Non-pigmented ciliary epithelial cell (primary cell): ENCODE measurements at places on chromosomes 3 and 15.

DNA sequence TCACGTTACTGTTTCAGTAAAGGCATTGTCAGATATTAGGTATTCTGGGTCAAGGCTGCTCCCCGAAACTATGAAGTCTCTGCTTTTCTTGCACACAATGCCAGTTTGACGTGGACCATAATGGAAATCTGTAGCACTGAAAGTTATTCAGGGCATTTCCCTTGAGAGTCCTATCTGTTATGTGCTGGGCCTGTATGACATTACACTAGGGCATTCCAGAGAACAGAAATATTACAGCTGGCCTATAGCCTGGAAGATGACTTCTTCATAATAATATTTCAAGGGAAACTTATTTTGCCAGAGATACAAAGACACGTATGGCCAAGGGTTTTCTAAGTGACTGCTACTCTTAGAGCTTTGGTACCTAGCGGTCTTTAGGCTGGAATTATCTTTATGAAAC lies 613.6 kb upstream of the CBLB start:
- peak; percentile 4 for DNase-seq

DNA sequence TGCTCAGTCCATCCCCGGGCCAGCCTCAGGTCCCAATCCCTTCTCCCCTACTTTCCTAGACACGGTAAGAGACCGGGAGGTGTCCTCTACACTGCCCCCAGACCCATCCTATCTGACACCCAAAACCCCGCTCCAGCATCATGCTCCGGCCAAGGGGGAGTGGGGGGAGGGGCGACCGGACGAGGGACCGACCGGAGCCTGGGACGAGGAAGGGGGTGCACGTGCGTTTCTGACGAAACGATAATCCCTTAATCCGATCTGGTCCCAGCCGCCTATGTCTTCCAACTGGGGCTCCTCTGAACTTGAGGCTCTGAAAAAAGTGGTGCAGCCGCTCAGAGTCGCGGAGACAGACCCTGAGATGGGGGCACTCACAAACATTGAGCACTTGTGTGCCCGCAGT lies 494 bp downstream of the CPLX3 start:
- DNase-seq, result no peak

GRCh38 chr15:52118969-52119749 lies 6.6 kb upstream of the BCL2L10 start:
- no peak for DNase-seq

DNA sequence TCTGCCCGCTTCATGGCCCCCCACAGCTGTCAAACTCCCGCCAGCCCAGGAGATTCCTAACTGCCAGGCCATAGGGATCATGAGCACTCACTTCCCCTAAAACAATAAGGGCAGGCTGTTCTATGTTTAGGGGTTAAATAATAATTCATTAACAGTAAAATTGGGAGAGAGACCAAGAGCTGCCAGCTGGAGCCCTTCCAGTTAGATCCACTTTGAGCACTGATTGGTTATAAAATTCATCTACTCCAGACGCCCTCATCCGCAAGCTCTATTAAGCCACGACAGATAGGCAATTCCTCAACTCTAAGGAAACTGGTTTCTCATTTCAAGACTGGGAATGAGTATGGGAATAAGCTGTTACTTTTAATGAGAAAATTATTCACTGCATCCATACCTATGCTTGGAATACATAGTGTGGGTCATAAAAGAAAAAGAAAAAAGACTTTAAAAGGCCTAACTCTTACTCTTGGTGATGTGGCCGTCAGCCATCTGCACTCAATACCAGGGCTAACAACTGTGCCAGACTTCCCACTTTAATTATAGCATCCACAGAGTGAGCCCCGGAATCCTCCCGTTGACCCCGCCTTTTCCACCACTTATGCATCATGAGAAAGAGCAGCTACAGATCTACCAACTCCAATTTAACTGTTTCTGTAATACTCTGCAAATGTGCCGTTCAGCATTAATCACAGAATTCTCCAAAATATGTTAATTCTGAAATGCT lies 44.5 kb downstream of the IL17RD start:
- DNase-seq, result no peak

GRCh38 chr15:62769604-62770003 lies 272.9 kb upstream of the TPM1 start:
- DNase-seq, result peak; percentile 81

- no peak for DNase-seq
These were observed 241.6 kb downstream of the NLGN1 start for GRCh38 chr3:173639098-173639497.

DNA sequence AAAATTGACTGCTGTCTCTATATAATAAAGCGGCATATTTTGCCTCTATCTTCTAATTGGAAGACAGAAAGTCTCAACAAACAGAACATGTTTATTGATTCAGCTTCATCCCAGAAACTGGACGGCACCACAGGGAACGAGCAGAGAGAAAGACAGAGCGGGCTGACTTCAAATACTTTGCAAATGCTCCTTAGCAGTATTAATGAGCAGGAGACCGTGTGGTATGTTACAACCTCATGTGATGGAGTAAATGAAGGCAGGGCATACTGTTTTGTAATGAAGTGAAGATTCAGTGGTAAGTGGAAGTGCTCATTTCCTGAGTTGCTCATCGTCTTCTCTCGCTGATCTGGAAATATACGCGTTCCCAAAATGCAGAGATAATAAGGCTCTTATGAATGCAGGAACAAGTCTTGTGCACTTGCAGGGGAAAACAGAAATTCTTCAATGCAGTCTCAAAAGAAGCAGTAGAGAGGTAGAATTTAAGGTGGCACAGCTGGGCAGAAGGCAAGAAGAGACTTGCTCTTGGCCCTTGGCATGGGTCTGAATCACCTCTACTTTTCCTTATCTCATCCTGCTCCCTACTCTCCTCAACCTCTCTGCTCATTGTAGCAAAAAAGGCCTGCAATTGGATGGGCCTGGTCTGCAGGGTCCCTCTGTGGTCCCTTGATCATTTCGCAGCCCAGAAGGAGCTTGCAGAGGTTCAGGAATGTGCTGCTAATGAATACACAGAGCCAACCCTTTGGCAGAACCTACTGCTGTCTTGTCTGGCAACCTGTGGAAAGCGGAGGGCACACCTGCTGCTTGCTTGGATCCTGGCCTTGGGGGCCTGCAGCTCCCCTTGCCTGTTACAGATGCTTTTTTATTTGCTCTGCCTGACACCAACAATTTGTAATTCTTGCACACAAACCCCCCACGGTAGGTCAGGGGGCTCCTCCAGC lies 604.9 kb upstream of the CFAP20DC start:
- no peak for DNase-seq

- DNase-seq, result no peak
These were observed 774 bp upstream of the CNOT10 start for GRCh38 chr3:32684029-32684799.

DNA sequence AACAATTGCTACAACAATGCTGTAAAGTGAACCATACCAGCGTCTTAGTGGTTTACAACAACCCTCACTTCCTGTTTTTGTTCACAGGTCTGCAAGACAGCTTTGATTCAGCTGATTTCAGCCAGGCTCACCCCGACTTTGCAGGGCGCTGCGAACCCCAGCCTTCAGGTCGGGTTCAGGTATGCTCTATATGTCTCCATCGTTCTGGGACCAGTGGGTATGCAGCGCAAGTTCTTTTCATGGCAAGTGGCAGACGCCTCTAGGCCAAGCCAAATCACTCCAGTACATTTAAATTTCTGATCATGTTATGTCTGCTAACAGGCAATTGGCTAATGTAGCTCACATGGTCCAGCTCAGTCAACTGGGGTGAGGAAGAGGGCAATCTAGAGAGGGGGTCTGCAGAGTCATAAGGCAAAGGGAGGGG lies 52.4 kb upstream of the RGMA start:
- no peak for DNase-seq
